ENCODE measurements at places on chromosomes 6 and 20.

DNA sequence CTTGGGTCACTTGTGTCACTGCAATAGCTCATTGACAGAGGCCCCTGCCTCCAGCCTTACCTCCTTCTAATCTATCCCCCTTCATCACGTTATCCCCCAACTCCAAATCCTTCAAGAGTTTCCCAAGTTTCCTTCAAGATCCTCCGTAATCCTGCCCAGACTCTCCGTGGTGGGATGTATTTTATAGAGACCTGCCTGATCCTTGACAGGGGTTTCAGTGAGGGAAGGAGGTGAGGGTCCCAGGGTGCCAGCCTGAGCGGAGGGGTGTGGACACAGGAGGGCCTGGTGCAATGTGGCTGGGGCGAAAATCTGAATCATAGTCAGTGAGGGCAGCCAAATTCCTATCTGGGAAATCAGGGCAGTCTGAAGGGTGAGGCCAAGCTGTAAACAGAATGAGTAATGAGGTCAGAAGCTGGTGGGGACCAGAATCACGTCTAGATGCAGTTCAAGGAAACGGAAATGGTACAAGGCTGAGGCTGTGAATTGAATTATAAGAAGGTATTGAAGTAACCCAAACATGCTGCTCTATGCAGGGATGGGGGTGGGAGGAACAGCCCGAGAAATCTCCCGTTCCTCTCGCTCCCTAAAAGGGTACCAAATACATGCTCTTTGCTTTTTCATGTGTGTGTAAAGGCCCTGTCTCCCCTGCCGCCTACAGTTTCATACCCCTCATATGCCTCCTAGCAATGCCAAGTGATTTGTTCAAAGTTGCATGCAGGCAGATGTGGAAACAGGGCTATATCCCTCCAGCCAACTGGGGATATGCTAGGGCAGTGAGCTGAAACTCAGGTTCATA, 35.4 kb upstream of the PIM1 start:
- DNase-seq, result peak; percentile 96

DNA sequence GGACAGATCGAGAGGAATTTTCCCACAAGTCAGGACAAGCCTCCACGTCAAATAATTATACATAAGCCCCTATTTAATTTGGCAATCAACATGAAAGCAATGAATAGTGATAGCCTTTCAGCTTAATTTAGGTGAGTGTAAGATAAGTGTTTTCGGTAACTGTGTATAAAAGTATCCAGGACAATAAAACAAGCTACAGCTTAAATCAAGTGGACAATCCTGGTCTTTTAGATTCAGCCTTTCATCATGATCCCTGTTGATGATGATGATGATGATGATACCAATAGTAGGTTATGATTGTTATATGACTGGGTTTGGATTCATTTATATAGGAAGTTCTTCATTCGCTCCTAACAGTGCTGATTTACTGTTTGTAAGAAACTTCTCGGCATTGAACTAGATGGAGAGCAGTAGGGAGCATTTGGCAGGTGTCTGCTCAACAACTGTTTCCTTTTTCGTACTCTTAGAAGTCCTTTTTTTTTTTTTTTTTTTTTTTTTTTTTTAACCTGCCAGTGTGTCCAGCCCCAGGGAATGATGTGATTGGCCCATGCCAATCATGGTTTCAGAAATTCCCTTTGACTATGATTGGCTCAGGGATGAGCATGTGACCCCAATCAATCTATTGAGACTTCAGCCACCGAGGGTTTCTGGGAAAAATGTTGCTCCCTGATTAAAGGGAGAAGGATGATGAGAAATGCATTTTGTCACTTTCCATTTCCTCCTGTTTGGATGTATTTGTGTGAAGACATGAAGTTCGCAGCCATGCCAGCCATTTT, 11.3 kb upstream of the RNF182 start:
- DNase-seq, result no peak

DNA sequence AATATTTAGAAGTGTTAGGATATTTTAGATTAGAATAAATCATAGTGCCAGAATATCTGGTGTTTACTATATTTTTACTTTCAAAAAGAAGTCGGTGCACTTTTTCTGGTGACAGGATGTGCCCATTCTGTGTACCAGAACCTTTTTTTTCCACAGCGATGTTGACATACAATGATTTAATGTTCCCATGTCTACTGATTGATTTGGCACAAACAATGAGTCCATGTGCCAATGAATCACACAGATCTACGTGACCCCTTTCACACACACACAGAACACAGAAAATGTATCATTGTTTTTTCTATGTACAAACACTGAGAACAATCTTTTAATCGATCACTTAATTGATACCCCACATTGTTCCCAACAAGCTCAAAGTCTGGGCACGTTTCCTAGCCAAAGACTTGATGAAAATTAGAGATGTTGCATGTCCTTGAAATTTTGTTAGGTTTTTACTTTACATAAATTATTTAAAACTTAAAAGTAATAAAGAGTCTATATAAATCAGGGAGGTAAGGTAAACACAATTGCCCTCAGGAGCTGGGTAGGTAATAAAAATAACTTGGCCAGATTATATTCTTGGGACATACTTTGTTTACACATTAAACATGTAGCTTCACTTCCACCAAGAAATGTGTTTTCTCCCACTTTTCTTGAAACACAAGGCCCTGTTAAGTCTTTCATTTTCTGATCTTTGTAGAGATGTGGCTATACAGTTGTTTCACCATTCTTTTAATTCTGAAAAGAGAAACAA, 36.4 kb upstream of the SOX4 start:
- no peak for DNase-seq

DNA sequence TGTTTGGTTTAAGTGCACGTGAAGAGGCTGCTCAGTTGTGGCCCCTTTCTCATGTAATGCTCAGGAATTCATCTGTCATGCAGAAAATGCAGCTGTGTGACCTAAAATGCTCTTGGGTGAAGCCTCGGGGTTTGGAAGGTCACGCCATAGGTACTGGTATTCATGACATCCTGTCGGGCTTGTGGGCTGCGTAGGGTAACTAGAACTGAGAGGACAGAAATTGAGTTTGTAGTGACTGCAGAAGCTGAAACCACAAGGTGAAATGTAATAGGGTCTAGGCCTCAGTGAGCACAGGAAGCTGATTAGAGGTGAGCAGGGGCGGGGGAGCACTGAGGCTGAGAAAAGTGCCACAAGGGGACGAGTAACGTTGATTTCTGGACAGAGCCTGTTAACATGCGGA, 128.8 kb downstream of the SOBP start:
- DNase-seq, result no peak

DNA sequence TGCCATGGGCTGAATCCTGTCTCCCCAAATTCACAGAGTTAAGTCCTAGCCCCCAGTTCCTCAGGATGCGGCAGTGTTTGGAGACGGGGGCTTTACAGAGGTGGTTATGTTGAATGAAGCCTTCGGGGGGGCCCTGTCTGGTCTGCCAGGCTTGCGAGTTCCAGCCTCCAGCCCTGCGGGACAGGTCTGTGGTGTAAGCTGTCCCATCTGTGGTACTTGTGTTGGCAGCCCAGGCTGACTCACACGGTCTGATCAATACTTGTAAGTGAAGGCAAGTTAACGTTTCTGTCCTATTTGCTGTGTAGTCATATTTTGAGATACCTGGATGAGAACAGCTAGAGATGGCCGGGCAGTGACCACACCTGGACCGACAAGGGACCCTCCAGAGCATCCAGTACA, 51.8 kb upstream of the GPR31 start:
- no peak for DNase-seq

GRCh38 chr20:32623667-32624157, 38.6 kb upstream of the NOL4L start:
- DNase-seq, result no peak

GRCh38 chr6:53038141-53038540, 27.1 kb upstream of the FBXO9 start:
- DNase-seq, result no peak
